ENCODE measurements at places on chromosomes 3 and 15.

DNA sequence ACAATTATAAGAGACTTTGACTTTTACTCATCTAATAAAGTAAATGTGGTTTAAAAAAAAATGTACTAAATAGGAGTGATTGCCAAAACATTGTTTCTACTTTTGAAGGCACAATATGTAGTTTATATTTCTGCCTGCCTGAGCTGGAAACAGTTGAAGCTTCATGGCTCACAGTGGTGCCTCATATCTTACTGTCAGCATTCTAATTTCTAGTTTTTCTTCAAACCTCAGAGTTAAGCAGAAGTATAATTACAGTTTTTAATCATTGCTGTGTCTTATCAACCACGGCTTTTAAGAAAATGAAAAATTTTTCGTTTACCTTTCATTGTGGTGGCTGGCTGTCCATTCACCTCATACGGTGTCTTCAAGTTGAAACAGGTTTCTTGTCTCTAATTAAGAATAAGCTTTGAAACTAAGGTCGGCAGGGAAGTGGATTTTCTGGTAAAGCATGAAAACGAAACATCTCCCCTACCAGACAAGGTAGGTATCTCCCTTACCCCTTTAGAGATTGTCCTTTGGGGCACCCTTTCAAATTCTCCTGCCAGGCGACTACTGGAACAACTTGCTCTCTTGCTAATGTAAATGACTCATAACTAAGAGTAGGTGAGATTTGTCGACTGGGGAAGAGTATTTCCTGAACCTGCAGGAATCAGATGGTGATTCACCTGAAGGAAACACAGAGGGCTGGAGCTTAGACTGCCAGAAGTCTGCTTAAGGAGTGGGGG, at the start of gene GPR87:
Gene GPR87, minus strand, starts transcription at position 554 of the 725 bp plus-strand sequence. CDS start 16,720 bp downstream, outside the sequence.
- DNase-seq: no peak

GRCh38 chr3:150365132-150365604, 42.9 kb upstream of the TSC22D2 start:
- peak; percentile 22 for DNase-seq

DNA sequence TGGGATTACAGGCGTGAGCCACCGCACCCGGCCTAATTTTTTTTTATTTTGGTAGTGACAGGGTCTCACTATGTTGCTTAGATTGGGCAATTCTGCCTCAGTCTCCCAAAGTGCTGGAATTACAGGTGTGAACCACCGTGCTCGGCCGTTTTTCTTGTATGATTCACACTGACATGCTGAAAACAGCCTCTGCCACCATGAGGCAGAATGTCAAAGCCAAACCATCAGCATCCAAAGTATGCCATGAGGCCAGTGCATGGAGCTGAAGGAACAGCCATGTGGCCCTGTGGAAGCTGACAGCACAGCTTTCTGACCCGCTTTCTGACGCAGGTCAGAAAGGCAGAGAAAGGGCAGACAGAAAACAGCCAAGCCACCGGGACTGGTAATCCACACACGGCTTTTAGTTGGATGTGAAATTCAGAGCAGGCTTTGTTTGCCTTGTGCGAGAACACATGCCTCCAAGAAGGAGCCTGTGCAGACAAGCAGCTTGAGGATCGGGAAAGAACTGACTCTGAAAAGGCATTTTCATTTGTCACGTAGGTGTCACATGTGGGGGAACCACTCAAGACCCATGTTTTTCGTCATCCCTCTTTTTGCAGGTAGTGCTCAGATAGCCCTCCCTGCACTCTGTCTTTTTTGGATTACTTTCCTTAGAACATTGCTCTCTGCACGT, 25.1 kb downstream of the XYLB start:
- DNase-seq: no peak

DNA sequence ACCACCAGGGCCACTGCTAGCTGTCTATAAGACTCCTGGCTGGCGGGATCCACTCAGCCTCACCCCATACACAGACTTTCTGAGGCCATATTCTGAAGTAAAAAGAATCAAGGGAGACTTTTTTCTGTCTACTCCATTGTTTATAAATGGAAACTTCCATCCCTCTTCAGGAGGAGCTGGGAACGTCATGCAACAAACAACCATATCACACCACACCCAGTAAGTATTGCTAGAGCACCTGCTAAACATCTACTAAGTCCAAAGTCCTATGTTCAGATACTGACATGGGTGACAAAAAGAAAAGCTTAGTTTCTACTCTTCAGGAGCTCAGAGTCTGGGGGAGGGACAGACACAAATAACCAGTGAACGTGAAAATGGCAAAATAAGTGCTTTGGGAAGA, 324.8 kb upstream of the ONECUT1 start:
- DNase-seq: no peak

DNA sequence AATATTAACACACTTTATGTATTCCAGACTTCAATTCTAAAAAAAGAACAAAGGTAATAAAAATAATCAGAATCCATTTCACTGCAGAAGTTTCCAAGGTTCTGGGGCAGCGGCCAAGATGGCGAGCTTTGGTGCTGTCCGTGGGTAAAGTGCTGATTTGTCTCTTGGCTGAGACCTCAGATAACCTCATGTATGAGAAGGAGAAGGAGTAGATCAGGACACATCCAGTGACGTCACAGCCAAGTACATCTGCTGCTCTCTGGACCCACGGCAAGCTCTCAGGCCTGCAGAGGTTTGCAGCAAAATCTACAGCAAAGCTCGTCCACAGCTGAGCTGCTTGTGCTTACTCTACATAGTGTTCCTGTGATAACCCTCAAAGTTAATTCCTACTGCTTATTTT, 165.7 kb downstream of the MAGI1 start:
- DNase-seq: no peak

- DNase-seq: no peak
Observed at GRCh38 chr3:113533534-113533892, 1.2 kb downstream of the SIDT1 start.

- peak; percentile 25 for DNase-seq
Observed at GRCh38 chr3:129665024-129665768, 58.7 kb upstream of the PLXND1 start.

GRCh38 chr3:174945951-174946350, 86.8 kb downstream of the NAALADL2 start:
- no peak for DNase-seq

- no peak for DNase-seq
Observed at GRCh38 chr3:22627993-22628499, 575.1 kb upstream of the UBE2E2 start.

GRCh38 chr3:11699083-11699427, 55.3 kb upstream of the VGLL4 start:
- DNase-seq: peak; percentile 65

DNA sequence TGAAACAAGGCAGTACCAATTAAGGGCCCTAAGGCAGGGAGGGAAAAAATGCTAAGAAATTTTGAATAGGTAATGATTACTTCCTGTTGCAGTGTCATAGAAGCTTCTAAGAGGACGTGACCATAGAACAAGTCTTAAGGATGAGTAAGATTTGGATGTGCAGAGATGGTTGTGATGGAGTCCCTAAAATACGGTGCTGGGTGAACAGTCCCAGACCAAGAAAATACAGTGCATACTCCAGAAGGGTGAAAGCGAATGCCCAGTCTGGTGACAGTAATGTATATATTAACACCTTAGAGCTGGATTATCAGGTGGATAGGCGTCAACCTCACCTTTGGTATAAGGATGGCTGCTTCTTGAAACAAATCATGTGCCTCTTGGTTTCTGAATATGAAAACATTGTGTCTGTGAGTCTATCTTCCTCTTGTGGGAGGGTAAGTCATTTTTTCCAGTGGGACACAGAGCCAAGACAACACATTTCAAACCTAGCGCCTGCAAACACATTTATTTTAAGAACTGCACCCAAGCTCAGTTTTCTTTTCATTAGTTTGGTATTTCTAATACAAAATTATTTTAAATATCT, 101.2 kb upstream of the TP63 start:
- no peak for DNase-seq

DNA sequence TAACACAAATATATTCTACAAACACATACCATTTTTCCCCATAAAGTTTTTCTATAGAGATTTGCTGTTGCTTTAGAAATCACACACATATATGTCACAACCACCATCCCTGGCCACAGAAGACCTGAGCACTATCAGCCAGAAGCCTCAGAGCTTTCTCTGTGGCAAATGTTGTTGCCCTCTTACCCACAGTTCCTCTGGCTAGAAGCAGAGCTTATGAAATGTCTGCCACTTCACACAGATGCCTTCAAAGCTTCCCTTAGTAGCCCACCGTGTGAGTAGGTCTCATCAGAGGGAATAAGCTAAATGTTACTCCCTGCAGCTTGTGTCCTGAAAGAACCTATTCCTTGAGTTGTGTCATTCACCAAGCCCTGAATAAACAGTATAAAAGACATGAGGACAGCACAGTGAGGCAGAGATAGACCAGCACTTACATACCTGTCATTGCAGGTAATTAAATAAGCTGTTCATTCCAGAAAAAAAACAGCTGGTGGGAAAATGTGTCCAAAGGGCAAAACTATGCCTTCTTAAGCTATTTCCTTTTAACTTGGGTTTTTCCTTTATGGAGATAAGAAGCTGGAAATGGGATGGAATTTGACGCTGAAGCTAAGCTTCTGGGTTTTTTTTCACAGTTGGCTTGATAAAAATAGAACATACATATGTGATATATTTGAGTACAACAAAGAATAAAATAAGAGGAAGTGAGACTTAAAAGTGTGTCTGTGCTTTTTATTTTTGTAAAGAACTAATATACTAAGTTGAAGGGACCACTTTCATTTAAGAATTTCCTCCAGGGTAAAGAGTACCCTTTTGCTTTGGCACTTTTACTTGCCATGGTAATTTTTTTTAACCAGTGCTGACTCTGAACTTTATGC, 391.4 kb downstream of the KCNH8 start:
- DNase-seq: no peak

GRCh38 chr15:100889385-100890050, 9.9 kb downstream of the ALDH1A3 start:
- DNase-seq: peak; percentile 91

DNA sequence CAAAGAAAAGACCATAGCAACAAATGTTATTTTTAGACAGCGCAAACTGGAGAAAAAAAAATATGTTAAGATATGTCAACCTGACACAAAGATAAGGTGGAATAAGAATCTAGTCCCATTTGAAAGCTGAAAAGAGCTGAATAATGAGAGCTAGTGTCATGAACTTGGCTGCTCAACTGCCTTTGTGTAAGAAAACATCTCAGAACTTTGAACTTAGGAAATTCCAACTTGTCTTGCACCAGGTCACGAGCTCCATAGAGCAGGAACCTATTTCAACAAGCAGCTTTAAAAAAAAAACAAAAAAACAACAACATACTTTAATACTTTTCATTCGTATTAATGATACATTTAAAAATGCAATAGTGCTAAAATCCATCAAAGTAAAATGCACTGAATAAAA, 79.5 kb downstream of the ZNF280D start:
- no peak for DNase-seq

- no peak for DNase-seq
Observed at GRCh38 chr3:108407886-108408285, 102.5 kb downstream of the MYH15 start.

GRCh38 chr3:196082619-196082971, 705 bp upstream of the TFRC start:
- no peak for DNase-seq

- peak; percentile 87 for DNase-seq
Observed at GRCh38 chr15:75647370-75648155, at the start of gene SNX33. TSS of gene SNX33 (plus strand) at chr15:75647912. CDS start at chr15:75649103, 1,191 bp downstream.

GRCh38 chr3:184489268-184489841, 72.2 kb upstream of the EPHB3 start:
- DNase-seq: no peak

DNA sequence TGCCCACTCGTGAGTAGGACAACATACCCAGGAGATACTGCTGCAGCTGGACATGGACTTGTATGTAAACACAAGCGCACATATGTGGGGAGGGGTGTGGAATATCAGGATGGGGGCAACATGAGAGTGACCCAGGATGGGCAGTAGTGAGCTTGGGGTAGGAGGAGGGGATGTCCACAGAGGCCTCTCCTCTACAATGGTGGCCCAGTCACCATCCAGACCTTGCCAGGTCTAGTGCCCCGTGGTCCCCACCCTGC, 266 bp upstream of the ZBTB47 start:
- DNase-seq: no peak

GRCh38 chr3:60417576-60417975, 833.7 kb downstream of the FHIT start:
- DNase-seq: no peak

Data from AG20443 (cell line).